Effector memory CD4-positive, alpha-beta T cell (primary cell): ENCODE measurements at places on chromosomes 3 and 15.

DNA sequence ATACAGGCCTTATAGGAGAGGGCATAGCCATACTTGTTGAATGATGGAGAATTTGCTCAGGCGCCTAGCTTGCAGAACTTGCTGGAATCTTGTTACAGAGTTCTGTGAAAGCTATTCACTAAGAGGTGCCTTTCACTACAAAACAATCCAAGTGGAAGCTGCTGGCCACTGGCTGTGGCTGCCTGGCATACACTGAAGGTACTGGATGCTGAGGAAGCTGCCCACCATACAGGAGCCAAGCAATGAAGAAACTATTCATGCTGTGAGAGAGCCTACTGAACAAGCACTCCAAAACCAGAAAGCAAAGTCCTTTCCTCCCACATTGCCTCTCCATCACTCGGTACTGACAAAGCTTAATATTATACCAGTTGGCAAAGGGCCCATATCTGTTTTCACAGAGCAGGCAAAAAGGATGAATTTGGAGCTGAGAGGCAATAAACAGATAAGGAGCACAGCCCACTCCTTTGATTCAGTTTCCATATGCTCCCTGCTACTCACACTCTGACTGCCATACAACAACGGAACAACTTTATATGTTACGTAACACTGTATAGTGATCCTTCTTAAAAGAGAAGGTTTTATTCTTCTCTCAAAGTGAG lies 192.6 kb upstream of the ALCAM start:
- DNase-seq = no peak

DNA sequence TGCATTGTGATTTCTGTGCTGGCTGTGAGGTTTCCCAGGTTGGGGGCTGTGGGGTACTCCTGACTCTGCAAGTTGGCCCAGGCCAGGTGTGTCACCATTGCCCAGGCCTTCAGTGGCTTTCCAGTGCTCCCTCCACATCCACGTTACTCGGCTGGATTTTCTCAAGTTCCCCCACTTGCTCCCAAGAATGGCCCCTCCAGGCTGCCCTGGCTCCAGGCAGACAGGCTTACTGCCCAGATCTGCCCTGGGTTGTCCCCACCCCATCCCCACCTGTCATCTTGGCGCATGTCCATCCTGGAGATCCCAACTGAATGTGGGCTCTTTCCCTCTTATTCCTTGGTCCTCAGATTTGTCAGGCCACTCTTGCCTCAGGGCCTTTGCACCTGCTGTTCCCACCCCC lies 3.6 kb downstream of the APBA2 start:
- no peak for DNase-seq

DNA sequence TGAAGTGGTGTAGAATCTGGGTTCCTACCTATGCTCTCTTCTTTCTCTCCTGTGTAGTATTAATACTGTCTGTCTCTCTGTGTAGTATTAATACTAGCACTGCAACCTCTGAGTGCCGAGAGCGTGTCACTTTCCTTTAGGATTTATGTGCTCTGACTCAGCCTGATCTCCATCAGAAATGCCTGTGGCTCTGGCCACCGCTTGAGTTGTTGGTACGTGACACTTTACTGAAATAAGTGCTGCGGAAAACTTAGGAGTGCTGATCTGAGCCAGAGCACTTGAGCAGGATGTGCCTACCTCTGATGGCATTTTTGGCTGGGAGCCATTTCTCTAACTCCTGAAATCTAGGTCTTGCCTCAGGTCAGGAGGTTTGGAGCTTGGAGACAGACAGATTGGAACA lies 807.4 kb downstream of the SQOR start:
- DNase-seq = no peak

GRCh38 chr15:74773329-74773728 lies 8.6 kb upstream of the CSK start:
- DNase-seq = no peak

DNA sequence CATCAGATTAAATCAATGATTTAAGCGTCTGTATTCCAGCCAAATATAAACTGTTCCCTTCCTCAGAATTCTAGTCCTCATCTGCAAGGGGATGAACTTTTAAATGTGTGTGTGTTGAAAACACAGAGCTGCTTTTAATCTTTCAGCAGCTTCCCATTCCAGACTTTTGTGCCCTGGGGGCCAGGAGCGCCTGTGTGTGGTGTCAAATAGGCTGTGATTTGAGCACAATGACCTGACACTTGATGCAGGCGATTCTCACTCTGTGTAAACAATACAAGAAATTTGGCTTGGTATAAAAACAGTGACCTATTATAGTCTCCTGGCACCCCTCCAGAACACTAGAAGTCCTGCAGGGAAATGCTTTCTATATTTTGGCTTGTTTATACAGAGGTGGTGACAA lies 274.6 kb upstream of the ROPN1 start:
- no peak for DNase-seq

DNA sequence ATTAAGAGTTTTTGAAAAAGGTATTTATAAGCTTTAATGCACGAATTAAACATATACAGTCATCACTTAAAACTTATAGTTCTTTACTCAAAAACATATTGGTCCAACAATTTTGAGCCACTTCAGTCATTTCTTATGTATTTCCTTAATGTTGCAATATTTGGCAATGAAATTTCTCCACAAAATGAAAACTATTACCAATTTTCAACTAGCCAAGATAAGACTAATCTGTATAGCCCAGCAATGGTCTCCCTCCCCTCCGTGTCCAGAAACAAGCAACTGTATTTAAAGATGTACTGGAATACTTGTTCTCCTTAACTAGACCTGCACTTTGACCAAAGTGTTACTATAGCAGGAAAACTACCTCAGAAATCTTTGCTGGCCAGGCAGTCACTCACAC lies 9.2 kb downstream of the ARF4 start:
- no peak for DNase-seq

DNA sequence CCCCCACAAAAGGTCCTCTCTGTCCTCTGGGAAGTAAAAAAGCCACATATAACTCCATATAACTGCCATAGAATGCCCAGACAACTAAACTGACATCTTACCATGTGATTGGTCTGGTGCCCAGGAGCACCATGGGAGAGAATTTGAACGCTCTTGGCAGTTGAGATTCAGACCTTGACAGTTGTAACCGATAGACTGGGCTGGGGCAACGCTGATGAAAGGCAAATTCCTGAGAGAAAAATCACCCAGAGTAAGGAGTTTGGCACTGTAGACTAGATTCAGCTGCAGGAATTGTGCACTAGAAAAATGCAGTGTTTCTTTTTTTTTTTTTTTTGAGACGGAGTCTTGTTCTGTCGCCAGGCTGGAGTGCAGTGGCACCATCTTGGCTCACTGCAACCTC lies 240.5 kb downstream of the SOX2 start:
- DNase-seq = no peak

DNA sequence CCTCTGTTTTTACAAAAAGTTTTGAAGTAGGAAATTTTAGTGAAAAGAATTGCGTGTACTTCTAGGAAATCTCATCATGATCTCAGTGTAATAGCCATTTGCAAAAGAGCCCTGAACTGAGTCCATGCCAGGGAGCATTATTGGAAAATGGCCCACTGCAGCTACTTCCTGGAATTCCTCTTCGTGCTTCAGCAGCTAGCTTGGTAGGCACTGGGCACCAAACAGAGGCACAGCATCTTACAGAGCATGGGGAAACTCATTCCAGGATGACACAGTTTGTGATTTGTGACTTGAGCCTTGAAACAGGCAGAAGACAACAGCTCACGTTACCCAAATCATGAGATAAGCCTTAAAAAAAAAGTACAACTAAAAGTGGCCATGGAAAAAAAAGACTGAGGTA lies 179.1 kb downstream of the WDR72 start:
- no peak for DNase-seq

DNA sequence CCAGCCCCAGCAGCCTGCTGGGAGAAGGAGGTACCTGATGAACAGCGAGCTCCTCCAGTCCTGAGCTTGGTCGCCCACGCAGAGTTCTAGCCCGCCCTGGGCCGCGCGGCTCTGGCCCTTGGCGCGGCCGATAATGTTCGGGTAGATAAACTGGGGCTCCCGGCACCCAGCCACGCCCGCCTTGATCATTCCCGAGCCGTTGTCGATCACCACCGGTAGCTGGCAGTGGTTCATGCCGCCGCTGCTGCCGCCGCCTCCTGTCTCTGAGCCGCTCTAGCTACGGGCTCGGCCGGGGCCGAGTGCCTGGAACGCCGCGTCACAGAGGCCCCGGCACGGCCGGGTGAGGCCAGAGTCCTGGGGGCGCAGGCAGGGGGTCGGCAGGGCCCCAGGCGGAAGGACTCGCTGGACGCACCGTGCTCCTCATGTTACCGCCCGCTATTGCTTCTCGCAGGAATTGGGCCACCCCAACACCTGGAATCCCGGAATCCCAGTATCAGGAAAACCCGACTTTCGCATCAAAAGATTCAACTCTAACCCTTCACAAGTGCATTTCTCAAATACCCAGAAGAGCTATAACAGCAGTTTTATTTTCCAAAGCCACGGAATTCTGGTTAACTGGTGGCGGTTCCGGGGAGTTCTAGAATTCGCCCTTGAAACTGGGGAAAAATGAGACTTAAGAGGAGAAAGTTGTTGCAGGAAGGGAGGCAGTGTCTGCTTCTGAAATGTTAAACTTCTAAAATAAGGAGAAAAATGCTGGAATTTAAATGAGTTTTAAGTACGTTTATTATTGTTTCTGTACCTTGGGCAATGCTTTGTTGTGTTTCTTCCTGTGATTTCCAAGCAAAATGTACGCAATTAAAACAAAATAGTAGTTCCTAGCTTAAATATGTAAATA lies at the start of gene ACTRT3:
Gene ACTRT3 (minus strand): TSS at position 275 of the 895 bp plus-strand sequence. CDS start 41 bp downstream, at position 234.
- DNase-seq = peak; percentile 43

GRCh38 chr3:141380987-141381386 lies 12.7 kb downstream of the ZBTB38 start:
- no peak for DNase-seq

GRCh38 chr3:138196023-138196422 lies 8.9 kb downstream of the ARMC8 start:
- DNase-seq = no peak

- no peak for DNase-seq
Measured at GRCh38 chr15:88901508-88902220, 6.3 kb upstream of the HAPLN3 start.

GRCh38 chr3:62260655-62261054 lies 112.7 kb downstream of the FEZF2 start:
- DNase-seq = no peak
